Activated T-helper 1 cell treated with Interleukin-2 at 50 U/mL for 16 hours (primary cell): ENCODE measurements at places on chromosomes 6 and 20.

DNA sequence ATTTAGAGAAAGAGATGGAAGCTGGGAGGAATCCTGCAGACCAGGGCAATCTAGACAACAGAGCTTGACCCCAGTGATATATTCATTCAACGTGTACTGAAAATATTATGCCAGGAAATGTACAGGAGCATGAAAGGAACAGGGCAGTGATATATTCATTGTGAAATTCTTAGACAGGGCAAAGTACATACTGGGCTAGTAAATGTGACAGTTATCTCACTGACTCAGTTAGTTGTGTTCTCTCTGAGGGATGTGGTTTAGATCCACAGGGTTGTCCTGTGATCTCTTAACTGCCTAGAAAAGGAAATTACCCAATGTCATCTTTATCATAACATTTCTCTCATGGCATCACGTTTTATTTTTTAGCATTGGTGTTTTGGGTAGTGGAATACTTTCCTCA is 891.3 kb downstream of the EYS start:
- DNase-seq: no peak

- no peak for DNase-seq
Measured at GRCh38 chr6:21987501-21987957, 309.3 kb downstream of the PRL start.

GRCh38 chr6:125114248-125114858 is 39.2 kb upstream of the TPD52L1 start:
- DNase-seq: no peak

DNA sequence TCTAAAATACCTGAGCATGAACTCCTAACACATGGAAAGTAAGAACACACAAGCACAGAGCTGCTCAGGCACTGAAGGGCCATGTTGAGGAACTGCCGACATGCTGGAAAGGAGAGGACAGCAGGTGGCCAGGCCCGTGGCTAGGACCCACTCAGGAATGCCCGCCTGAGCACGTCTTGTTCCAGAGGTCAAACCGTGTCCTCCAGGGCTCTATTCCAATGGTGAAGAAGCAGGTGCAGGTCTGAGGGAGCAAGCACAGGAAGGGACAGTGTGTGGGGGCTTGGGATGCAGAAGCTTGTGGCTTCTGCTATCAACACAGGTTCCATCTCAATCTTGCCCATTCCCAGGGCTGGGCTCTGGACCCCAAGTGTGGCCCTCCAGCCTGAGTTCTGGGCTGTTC is 20.7 kb downstream of the CST9L start:
- DNase-seq: no peak

DNA sequence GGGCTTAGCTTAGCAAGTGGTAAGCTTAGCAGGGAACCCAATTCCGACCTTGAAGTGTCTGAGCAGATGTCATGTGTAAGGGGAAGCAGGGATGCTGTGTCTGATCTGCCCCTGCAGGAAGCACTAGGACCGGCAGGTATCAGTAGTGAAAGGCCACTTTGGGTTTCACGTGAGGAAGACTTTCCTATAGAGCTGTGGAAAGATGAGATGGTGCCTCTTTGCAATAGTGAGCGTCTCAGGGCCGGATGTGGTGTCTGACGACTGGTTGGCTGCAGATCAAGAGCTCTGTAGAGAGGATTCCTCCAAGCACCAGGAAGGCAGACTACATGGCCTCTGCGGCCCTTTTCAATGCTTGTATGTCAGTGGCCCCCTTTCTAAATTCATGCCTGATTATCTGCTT is 98.3 kb downstream of the TIAM2 start:
- peak; percentile 10 for DNase-seq

- no peak for DNase-seq
Measured at GRCh38 chr20:22333885-22334545, 250.4 kb downstream of the FOXA2 start.

DNA sequence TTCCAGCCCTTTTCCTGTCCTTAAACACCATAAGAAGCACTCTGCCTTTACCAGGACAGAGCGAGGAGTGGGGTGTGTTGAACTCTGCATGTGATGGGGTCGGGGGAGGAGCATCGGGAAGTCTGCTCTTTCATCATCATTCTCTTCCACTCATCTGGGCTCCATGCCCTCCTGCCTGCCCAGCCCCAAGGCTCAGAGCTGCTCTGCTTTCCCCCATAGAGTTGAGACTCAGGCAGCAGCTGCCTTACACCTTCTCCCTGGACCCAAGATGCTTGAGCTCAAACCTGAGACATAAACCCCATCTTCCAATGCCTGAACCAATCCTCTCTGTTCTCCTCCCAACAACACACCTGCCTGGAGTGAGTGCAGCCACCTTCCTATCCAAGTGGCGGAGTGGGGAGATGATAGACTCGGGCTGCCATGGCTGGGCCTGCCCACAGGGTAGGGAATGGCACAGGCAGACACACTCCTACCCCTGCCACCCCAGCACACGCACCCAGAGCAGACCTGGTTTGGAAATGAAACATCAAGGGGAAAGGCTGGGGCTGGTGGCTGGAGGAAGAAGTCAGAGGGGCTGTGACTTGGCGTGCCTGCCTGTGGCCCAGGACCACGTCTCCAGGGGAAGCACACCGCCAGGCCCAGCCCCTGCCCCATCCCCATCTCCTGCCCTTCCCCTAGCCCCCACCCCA is 28.4 kb downstream of the TFEB start:
- no peak for DNase-seq

DNA sequence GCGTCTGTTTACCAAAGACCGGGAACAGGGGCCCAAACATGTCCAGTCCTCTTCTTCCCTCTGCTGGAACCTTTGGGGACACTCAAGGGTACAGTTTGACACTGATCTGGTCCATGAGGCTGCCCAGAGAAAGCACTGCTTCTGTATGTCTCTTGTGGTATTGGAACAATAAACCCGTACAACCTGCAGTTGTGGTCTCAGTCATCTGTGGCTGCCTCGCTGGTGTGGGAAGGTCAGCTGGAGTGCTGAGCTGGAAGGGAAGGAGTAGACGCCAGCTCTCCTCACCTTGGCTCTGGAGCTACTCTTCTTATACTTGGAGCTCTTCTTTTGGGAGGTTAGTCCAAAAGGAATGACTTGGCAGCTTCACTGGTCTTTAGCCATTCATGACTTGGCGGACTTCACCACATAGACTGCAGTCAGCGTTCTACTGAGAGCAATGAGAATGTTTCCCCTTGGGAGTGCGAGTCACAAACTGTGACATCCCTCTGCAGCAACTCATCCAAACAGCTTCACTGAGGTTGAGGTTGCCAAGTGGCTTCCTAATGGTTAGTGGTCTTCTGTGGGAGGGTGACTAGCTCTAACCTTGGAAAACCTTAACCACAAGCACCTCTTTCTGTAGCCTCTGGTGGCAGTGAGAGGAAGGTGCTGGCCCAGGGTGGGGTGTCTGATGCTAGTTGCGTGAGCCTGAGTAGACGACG is 81.2 kb downstream of the ASXL1 start:
- no peak for DNase-seq

- DNase-seq: no peak
Measured at GRCh38 chr6:40042232-40042631, 108.0 kb upstream of the MOCS1 start.

DNA sequence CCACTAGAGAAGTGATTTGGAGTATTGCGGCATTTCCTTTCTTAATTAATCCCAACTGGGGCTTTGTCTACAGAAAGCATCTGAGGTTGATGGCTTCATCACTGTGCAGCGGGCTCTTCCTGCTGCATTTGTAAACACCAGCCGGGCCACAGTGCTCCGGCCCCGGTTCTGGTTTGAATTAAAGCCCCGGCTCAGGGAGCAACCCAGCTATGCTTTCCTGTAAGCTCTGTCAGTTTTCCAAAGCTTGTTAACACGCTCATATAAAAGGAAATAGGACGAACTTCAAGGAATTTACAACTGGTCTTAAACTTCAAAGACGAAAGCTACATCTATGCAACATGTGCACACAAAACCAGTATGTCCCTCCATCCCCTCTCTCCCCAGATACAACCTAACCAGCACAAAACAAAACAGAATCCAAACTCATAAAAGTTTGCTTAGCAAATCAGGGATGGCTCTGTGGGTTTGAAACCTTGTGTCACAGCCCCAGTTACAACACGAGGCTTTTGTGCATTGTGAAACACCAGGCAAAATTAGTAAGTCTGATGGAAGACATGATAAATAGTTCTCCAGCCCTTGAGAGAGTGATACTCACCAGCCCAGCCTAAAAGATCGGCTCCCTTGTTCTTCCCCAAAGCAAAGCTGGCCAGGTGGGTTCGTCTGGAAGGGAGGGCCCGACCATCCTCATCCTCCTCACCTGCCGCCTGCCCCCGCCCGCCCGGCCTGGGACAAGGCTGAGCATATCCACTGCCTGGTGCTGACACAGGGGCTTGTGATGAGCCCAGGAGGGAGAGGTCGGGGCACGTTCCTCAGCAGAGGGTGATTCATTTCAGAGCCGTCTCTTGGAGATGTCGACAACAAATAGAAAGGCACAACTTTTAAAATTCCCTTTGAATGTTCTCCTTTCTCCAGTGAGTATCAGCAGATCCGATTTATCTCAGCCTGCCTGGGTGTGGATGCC is 197.9 kb downstream of the TFAP2C start:
- no peak for DNase-seq

GRCh38 chr6:89610149-89610642 is 28.4 kb downstream of the LYRM2 start:
- DNase-seq: peak; percentile 60

GRCh38 chr20:25508083-25508770 is 77.1 kb downstream of the NINL start:
- no peak for DNase-seq

- no peak for DNase-seq
Measured at GRCh38 chr6:154494592-154495311, 15.7 kb downstream of the CNKSR3 start.

DNA sequence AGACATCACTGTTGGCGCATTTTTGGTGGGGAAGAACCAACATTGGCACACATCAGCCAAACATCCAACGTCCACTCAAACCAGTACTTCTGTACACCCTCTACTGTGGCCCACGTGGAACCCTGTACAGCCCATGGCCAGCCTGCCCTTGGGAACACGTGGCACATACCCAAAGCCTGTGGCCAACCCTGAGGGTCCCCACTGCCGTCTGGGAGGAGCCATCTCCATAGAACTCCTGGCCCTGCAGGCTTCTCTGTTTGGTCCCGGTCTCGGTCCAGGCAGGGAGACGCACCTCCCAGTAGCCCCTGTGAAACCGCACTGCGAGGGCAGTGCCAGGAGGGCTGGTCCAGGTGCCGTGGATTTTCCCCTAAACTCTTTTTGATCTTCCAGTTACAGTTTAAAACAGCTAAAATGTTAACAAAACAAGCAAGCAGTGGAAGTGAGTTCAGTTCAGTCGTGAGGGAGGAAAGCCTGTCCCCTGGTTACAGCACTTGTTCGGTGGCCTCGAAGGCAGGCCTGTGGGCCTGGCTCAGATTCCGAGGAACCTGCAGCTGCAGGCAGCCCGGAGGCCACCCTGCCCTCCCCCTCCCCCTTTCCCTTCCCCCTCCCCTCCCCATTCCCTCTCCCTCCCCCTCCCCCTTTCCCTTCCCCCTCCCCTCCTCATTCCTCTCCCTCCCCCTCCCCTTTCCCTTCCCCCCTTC is 233.7 kb downstream of the DLL1 start:
- no peak for DNase-seq

- DNase-seq: no peak
Measured at GRCh38 chr6:45543298-45544235, 165.8 kb upstream of the SUPT3H start.

- DNase-seq: no peak
Measured at GRCh38 chr6:34657307-34657978, 39.1 kb downstream of the ILRUN start.

DNA sequence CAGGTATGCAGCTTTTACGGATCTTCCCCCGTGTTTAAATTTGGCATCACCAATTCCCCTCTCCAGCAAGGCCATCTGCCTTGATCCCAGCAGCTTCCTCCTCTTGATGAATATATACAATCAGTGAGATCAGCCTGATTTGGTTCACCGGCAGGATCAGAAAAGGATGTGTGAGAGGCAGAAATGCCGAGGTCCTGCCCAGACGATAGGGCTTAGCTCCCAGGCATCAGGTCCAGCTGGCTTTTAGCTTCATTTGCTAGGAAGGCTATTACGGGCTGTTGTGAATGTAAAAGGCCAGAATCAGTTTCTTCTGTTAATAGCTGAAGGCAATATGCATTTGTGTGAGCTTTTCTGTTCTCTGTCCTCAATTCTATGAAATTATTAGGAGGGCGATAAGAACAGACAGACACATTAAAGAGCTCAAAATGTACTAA is 372.8 kb downstream of the BTBD9 start:
- DNase-seq: no peak

- no peak for DNase-seq
Measured at GRCh38 chr6:5378331-5378730, 117.0 kb downstream of the FARS2 start.

DNA sequence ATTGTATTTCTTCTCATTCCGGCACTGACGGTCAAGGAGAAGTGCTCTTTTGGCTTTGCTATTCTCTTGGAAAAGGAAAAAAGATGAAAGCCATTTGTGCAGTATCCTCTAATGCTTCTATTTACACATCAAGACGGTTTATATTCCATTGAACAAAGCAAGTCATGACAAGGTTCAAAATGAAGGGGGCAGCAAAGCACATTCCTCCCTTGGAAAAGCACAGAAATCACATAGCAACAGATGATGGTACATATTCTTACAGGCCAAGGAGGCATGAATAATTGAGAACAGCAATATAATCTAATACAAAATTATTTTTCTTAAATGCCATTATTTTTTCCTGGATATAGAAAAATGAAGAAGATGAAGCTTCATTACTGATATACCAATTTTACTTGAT is 508.2 kb upstream of the JAG1 start:
- DNase-seq: no peak

DNA sequence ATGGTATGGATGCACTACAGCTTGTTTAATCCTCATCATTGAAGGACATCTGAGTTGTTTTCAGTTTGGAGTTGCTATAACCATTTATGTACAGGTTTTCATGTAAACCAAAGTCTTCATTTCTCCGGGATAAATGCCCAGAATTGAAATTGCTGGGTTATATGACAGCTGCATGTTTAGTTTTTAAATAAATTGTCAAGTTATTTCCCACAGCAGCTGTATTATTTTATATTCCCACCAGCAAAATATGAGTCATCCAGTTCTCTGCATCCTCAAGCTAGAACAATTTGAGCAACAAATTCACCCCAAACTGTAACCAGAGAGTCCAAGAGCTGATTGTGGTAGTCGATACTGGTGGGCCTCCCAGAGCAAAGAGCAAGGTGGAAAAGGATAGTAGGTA is 161.0 kb upstream of the PRND start:
- no peak for DNase-seq

DNA sequence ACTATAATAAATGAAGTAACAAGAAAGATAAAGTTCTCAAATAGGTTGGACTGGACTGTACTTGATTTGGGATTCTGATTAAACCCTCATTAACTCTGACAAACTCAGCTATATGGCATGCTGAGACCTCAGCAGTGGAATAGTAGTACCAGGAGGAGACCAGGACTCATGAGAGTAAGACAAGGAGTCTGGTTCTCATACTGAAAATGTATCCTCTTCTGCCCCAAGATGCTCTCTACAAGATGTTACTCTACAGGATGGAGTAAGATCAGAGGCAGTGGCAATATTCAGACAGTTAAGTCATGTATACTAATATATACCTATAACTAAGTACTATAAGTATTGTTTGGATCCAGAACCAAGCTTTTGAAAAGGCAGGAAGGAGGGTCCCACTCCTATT is 31.9 kb upstream of the SYNCRIP start:
- DNase-seq: no peak
